ENCODE measurements at places on chromosomes 2 and 18.

DNA sequence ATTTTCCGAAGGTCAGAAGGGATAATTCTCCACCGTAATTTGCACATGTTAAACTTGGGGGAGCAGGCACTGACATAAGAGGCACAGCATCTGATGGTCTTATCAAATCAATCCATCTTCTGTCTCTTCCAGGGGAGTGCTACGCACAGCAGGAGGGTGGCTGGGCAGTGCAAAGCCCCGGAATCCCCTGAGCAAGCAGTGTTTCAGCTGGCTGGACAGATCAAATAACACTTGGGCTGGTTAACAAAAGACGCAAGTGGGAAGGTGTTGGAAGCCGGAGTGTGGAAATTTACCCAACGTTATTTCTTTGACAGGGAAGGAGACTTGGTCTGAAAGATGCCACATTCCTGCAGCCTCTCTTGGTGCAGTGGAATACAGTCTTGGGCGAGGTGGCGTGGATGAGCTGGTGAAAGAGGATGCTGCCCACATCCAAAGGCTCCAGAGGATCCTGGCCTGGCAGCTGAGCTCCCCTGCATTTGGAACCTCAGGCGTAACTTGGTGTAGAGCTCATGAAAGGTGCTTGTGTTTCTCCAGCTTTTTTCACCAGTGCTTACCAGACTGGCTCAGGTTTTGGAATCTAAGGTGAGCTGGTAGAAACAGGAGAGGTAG lies 103.0 kb downstream of the MAPK4 start:
- no peak for DNase-seq

- no peak for DNase-seq
These were observed 20.9 kb upstream of the LMAN1 start for GRCh38 chr18:59379772-59380522.

- DNase-seq = no peak
These were observed 24.5 kb downstream of the RTTN start for GRCh38 chr18:70181015-70181414.

- DNase-seq = no peak
These were observed 36.1 kb downstream of the MARCO start for GRCh38 chr2:118978064-118978463.

DNA sequence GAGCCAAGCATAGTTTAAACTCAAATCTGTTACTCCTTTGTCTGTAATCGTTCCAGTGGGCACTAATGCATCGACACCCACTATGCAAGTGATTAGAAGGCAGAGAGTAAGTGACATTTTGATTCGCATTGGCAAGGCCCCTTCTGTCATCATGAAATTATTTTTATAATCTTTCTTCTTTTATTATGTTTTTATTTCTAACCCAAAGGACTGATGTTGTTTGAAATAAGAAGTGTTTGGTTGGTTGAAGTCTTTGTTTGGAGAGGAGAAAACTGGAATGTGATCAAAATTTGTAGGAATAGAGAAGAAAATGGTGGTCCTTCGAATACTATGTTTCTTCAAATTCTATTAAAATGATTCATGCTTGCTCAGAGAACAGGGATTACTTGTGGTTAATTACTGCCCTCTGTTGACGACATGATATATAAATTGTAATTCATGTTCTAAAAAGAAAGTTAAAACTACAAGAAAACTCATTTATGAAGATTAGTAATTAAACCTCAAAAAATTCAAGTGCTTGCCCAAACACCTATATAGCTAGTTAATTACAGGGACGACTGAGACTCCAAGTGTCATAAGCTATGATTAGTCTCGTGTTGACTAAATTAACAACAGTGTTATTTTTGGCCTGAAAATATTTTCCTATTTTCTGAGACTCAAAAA lies 26.4 kb upstream of the TFPI start:
- no peak for DNase-seq

DNA sequence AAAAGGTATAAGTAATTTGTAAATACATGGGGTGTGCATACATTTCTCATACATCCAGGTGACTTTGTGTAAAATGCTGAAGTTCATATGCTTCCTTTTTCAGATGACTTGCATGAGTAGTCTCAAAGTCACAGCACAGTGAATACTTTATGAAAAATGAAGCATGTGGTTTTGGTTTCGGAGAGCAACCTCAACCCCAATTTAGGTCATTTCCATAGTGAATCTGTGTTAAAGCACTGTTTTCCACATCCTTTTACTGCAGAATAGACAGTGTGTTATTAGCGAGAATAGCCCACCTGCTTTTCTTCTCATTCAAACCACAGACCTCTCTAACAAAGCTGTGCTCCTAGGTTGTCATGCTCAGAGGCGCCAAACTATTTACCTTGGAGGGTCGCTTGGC lies 204.4 kb upstream of the RASGRP3 start:
- DNase-seq = no peak

- DNase-seq = no peak
These were observed 51.8 kb downstream of the COA5 start for GRCh38 chr2:98556344-98557033.

GRCh38 chr2:108825736-108826135 lies 39.2 kb downstream of the CCDC138 start:
- no peak for DNase-seq

DNA sequence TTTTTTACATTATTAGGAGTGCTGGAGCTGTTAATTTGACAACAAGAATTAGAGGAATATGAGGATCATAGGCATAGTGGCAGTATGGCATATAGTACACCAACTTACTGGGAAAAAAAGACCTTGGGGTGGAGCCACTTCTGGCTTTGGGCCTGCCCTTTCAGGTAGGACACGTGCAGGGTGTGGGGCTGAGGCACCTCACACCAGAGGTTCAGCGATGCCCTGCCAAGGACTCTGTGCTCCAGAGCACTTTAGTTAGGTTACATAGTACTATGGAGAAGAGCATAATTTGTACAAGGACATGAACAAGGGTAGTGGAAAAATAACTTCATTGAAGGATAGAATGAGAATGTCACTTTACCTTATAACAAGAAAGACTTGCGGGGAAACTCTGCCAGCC lies 77.1 kb upstream of the CD302 start:
- DNase-seq = no peak

- DNase-seq = no peak
These were observed 43.3 kb downstream of the CMPK2 start for GRCh38 chr2:6822406-6822805.

DNA sequence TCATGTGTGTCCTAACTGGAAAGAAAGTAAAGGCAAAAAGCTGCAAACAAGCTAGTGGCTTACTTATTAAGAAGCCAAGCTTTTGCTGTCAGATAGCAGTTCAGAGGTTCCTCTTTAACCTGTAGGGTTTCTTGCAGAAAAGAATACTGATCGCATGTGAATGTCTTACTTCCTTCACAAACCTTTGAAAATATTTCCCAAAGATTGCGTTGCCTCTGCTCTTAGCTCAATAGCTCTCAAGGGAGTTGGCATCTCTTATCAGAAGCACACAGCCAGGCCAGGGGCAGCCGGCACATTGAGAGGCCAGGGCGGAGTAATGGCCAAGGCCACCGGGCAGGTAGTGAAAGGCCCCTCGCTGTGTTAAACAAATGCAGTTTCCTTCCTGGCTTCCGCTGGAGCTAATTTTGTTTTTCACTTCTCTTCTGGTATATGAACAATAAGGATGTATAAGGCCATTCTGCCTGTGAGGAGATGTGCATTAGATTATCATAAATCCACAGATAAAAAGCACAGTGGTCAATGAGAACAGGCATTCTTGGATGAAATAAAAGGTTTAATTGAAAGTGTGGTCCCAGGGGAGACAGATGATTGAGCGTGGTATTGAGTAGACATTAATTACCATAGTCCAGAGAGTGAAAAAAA lies 542.4 kb upstream of the NRP2 start:
- no peak for DNase-seq

DNA sequence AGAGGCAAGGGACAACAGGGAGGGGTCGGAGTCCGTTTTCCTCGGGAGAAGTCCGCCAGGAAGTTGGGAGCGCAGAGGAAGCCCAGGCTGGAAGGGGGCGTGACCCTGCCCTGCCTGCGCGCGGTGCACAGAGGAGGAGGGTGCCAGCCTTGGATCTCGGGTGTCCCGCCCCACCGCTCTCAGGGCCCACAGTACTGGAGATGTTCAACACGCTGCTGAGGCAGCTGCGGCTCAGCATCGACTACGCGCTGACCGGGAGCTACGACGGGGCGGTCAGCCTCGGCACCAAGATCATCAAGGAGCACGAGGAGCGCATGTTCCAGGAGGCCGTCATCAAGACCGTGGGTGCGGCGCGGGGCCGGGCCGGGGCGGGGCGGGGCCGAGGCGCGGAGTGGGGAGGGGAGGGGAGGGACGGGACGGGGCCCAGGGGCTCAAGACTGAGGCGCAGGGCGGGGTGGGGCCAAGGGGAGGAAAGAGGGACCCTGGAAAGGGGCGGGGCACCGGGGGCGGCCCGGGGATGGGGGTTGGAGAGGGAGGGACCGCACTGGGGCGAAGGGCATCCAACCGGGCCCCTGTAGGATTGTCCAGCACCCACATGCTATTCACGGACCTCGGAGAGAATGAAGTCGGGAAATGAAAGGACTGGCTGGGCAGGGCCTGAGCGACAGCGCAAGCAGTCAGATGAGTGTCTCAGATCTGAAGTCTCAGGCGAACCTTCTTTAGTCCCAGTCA lies 36.6 kb downstream of the POMC start:
- no peak for DNase-seq
